ENCODE measurements at places on chromosomes 1 and 21.

- no peak for DNase-seq
Measured at GRCh38 chr1:230493264-230493663, 67.1 kb upstream of the PGBD5 start.

DNA sequence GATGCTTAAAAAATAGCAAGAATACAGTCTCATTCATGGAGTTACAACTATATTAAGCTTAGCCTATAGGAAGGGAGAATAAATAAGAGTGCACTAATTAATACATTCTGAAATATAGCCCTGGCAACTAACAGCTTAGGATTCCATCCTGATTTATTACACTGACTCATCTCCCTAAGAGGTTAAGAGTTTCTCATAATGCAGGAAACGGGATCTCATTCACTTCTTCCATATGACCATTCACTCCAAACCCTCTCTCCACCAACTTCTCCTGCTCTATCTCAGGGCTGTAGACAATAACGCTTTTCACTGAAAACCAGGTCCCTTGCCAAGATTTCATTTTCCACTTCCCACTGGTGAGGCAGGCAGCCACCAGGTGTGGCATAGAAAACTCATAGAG, 168.5 kb upstream of the PLD5 start:
- no peak for DNase-seq

GRCh38 chr1:188129856-188130838, 1301.4 kb downstream of the PLA2G4A start:
- peak; percentile 12 for DNase-seq

GRCh38 chr1:56135864-56136147, 443.6 kb downstream of the PLPP3 start:
- DNase-seq, result no peak

- DNase-seq, result peak; percentile 30
Measured at GRCh38 chr1:53278298-53278725, 40.0 kb upstream of the MAGOH start.

GRCh38 chr1:2943686-2944260, 77.5 kb upstream of the ACTRT2 start:
- DNase-seq, result no peak

- no peak for DNase-seq
Measured at GRCh38 chr1:226725897-226726267, 13.2 kb downstream of the ITPKB start.

DNA sequence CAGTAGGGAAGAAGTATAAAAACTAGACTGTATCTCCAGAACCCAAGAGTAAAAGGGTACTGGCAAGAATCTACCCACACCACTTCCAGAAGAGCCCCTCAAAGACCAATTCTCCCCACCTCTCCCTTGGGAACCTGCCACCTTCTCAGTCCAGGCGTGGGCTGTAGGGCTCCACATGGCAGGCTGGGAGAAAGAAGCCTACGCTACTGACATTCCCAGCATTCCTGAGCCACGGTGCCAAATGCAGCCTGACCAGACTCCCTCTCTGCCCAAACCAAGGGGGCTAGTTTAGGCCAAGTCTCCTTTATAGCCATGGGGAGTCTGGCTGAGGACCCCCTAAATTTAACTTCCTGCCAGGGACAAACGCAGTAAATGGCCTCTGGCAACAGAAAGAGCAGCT, 2.0 kb downstream of the UBE2Q1 start:
- no peak for DNase-seq

DNA sequence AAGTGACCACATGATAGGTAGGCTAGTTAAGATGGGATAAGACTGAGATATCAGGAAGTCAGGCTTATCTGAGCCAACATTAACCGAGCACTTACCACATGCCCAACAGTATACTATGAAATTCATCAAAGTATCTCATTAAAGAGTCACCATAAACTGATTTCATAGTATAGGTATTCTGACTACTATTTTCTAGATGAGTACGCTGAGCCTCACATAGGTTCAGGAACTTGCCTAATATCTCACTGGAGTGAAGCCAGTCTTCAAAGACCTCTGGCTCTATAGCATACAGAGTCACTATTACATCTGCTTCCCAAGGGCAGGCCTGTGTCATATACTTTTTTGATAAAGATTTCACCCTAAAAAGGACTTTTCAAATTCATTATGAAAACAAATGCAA, 115.6 kb upstream of the NGF start:
- DNase-seq, result no peak

- DNase-seq, result no peak
Measured at GRCh38 chr1:224759681-224760091, 143.6 kb downstream of the CNIH3 start.

- no peak for DNase-seq
Measured at GRCh38 chr1:118846443-118846842, 141.7 kb downstream of the TBX15 start.

DNA sequence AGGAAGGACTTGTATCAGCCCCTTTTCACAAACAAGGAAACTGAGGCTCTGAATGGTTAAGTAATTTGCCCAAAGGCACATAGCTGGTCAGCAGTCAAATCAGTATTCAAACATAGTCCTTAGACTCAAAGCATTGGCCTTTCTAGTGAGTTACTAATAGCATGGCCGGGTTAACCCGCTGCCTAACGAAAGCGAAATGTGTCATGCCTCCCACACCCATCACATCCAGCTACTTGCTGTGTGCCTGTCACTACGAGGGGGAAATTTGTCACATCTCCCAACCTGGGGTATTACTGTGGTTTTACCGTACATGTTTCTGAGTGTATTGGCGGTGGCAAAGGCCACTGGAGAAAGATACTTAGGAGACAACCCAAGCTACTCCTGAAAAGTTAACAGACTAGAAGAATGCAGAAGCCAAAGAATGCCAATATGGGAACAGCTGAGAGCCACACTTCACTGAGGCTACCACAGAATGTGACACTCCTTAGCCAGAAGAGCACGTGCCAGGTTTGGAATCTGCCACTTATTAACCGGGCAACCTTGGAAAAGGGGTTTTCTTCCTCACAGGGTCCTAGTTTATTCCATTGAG, 363.5 kb downstream of the KCNH1 start:
- DNase-seq, result no peak

DNA sequence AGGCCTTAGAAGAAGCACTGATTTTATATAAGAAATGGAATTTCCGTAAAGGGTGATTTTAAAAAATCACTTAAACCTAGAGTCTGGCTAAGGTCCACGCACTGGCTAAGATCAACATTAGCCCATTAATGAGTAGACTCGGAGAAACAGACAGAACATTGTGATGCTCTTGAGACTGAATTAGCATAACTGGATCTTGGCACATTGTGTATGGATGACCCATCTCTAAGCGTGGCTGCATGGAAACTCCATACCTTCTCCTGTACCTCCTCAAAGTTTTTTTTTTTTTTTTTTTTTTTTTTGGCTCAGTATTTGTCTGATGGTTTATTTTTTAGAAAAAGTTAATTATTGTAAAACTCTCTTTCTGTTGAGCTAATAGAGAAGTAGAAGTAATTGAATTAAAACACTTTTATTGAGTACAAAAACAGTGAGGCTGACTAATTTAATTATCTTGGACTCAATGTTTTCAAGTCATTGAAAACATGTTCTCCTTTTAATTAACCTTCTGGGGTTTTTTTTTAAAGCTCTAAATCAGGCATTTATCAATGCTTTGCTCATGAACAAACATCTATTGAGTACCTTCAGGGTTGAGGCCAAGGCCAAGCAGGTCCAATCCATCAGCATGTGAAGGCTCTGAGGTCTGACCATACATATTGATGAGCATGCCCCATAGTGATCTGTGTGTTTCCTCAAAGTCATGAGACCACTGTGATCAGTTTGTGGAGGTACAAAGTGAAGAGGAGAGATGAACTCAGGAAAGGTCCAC, 74.0 kb downstream of the TLR5 start:
- DNase-seq, result no peak

- DNase-seq, result no peak
Measured at GRCh38 chr1:2148691-2149090, 45.9 kb downstream of the FAAP20 start.

- DNase-seq, result no peak
Measured at GRCh38 chr1:210684466-210685294, 356.0 kb downstream of the HHAT start.

- no peak for DNase-seq
Measured at GRCh38 chr1:1039145-1039910, 19.4 kb downstream of the AGRN start.

DNA sequence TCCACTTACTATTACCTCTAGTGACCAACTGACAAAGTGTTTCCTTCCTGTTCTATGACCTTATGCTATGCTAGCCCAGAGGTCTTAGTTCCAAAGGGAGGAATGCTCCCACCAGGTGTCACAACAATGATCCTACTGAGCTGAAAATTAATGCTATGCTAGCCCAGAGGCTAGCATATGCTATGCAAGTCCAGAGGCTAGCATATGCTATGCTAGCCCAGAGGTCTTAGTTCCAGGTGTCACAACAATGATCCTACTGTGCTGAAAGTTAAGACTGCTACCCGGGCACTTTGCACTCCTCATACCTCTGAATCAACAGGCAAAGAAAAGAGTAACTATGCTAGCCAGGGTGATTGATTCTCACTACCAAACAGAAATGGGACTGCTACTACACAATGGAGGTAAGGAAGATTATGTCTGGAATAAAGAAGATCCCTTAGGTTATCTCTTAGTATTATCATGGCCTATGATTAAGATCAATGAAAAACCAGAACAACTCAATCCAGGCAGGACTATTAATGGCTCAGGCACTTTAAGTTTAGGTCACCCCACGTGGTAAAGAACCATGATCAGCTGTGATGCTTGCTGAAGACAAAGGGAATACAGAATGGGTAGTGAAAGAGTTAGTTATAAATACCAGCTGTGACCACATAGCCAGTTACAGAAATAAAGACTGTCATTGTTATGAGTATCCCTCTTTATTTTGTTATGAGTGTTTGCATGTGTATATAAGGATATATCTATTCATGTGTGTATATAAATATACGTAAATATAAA, 114.1 kb downstream of the CSMD2 start:
- no peak for DNase-seq

DNA sequence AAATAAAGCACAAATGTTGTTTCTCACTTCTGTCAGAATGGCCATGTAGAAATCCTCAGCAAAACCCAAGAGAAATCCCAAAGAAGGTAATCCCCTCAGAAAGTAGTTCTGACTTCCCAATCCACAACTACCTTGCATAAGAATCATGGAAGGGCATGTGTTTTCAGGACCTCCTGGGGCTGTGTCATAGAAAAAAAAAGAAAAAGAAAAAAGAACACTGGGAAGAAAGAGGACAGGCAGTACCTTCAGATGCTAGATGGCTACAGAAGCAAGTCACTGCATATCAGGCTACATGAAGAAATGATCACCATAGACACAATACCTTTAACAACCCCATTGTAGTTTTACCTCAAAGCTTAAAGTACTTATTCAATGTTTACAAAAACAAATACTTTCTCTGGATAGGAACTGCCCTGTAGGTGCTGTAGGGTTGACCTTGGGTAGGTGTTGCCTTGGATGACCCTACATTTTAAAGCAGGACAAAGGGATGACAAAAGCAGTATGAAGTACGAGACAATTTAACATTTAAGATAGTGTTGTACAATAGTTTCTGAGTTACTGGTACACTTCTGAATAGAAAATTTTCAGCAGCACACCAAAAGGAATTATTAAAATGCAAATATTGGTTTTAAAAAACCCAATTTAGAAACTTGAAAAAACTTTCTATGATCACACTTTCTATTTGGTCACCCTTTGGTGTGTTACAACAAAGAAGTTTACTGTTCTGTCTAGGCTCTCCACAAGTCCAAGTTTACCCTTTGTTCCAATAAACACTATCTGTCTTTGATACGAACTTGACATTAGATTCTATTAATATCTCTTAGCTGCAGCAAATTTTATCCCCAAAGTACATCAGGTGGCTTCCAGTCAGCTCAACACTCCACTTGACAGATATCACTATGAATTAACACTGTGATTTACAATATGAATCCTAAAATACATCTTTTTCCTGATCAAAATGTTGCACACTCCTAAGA, 5.0 kb downstream of the TRIT1 start:
- no peak for DNase-seq

DNA sequence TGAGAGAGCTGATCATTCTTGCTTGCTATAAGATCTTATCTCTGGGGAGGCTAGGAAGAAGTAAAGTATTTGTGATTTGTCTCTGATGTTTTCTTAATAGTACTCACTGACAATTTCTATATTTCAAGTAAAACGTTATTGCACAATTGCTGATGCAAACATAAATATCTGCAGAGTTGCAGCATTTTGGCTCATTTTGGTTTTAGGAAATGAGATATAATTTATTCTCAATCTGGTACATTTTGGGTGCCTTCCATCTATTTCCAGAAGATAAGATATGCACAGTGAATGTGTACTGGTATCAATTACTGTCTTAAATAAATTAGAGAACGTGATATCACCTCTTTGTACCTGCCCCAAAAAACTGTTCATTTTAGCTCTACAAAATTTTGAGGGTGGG, 1431.5 kb downstream of the BRINP3 start:
- no peak for DNase-seq

- no peak for DNase-seq
Measured at GRCh38 chr1:31580513-31580870, 4.2 kb downstream of the TINAGL1 start.

DNA sequence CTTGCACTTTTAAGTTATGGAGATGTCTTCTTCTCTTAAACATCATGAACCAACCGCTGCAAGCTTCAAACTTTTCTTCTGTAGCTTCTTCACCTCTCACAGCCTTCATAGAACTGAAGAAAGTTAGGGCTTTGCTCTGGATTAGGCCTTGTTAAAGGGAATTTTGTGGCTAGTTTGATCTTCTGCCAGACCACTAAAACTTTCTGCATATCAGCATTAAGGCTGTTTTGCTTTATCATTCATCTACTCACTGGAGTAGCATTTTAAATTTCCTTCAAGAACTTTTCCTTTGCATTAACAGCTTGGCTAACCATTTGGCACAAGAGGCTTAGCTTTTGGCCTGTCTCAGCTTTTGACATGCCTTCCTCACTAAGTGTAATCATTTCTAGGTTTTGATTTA, 43.0 kb upstream of the RGL1 start:
- DNase-seq, result no peak

- DNase-seq, result peak; percentile 22
Measured at GRCh38 chr1:198671136-198671535, 32.3 kb downstream of the PTPRC start.

- DNase-seq, result no peak
Measured at GRCh38 chr1:167210966-167211674, 9.6 kb upstream of the POU2F1 start.

DNA sequence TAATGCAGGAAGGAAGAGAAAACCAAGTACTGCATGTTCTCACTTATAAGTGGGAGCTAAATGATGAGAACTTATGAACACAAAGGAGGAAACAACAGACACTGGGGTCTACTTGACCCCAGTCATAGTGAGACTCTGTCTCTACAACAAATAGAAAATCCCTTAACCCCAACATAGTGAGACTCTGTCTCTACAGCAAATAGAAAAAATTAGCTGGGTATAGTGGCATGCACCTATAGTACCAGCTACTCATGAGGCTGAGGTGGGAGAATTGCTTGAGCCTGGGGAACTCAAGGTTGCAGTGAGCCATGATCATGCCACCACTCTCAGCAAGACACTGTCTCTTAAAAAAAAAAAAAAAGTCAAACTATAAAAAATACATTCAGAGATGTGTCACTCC, 42.7 kb downstream of the GIPC2 start:
- no peak for DNase-seq

Measured in NCI-H1417 (cell line).